ENCODE measurements at places on chromosomes 6 and 20. TPM values are rescaled to one million over a fixed set of nuclear protein-coding genes. Genes with fewer than 3 reads are reported as not detected.

The EYS gene
- not detected for total RNA-seq

The COX4I2 gene
- 4.7 TPM for total RNA-seq

The KCNS1 gene
- not detected for total RNA-seq

The EMILIN3 gene
- total RNA-seq = 0.12 TPM

GRCh38 chr6:83517500-83517899 lies 5.2 kb downstream of the PRSS35 start:
- no peak for DNase-seq

- no peak for DNase-seq
These were observed 14.1 kb upstream of the SPDEF start for GRCh38 chr6:34570066-34570833.

DNA sequence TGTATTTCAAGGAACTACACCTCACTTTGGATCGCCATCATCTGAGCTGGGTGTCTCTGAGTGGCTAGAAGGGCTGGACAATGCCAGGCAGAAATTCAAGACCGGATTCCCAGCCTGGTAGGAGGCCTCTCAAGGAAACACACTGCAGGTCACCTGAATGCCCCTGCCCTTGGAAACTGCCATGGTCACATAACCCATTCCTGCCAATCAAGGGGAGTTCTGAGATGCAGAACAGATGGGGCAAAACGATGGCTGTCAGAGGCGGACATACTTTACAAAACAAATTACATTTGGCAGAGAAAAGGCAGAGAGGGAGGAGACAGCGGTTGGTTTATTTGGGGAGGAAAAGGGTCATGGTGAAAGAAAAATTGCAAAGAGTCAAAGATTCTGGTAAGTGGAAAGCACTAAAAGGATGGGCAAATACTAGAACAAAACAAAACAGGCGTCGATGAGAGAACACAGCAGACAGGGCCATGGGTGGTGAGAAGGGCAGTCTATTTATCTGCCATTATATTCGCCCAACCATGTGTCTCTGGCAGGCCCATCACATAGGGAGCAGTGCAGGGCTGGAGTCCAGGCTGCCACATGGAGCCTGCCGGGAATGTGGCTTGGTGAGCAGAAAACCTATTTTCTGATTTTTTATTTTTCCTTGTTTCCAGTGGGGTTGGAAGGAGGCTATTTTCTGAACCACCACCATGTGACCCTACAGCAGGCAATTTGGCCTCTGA lies 13.5 kb downstream of the BEND3 start:
- DNase-seq = no peak

DNA sequence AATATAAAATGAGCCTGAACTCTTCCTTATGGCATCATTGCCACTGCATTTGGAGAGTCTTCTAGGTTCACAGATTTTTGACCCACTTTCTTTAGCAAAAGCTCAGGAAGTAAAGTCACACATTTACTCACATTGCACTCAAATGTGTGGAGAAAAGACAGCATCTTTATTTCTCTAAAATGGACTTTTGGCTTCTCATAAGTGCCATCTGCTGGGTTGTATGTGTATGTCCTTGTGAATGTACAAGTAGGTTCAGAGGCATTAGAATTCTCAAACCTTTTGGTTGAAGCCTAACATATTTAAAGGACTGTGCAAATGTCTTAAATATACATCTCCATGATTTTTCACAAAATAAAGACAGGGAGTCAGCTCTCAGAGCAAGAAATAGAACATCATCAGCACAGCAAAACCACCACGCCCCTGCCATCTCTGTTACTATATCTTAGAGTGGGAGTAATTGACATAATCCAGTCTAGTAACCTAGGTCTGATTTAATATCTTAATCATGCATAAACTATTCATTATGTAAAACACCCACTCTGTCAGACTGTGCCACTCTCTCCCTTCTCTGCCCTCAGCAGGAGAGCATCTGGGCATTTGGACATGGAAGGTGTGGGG lies 42.2 kb upstream of the SPTLC3 start:
- no peak for DNase-seq

DNA sequence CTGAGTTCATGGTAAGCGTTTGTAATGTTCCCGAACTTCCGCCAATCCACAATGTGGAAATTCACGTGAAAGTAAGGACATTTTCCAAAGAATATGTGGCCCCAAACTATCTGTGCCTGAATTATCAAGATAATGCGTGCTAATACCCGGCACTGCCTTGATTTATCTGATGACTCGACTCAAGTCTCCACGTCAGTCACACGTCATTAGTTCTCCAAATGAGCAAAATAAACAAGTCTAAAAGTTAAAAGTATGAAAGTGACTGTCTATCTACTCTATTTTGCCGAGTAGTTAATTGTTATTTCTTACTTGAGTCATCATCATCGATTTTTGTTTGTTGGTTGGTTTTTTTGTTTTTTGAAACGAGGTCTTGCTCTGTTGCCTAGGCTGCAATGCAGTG lies 21.7 kb upstream of the FOXC1 start:
- DNase-seq = no peak

DNA sequence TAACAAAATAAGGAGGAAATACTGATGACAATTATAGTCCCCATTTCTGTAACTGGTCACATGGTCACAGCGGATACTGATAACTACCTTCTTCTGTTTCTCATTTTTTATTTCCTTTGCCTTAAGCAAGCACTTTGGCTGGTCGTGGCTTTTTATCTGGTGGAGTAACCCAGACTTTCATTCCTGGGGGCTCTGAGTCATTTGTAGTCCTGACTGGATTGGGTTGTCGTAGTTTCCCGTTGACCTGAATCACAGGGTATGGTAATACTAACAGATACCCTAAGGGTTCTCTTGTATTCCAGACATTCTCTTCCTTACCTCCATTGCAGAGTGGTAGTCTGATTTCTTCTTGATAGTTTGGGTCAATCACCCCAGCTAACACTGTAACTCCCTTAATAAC lies 500.3 kb upstream of the ADGRB3 start:
- DNase-seq = no peak

All from psoas muscle (tissue), 8 donors.